CD8-positive, alpha-beta T cell (primary cell): ENCODE measurements at places on chromosomes 7 and 10. TPM values are rescaled to one million over a fixed set of nuclear protein-coding genes. Genes with fewer than 3 reads are reported as not detected.

- DNase-seq = no peak
Measured at GRCh38 chr7:112110651-112111050, 95.5 kb downstream of the DOCK4 start.

DNA sequence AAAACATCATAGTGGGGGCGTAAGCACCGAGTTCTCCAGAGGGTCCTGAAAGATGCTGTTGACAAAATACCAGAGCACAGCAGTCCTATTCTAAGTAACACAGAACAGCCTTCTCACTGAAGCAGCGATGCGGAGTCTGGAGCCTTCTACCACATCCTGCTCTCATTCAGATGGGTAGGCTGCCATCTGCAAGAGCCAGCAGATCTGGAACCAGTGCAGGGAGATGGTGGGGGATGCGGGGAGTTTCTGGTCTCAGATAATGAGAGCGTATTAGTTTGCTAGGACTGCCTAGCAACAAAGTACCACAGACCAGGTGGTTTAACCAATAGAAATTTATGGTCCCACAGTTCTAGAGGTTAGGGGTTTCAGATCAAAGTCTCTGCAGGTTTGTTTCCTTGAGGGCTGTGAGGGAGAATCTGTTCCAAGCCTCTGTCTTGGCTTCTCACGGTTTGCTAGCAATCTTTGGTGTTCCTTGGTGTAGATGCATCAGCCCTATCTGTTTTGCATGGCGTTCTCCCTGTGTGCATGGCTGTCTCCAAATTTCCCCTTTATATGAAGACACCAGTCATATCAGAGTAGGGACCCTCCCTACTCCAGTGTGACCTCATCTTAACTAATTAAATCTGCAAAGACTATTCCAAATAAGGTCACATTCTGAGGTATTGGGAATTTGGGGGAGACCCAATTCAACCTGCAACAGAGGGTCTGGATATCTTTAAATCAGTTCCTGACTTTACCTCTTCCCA is 52.0 kb upstream of the STEAP1B start:
- no peak for DNase-seq

Gene IMPDH1
- 20.6 TPM for total RNA-seq

DNA sequence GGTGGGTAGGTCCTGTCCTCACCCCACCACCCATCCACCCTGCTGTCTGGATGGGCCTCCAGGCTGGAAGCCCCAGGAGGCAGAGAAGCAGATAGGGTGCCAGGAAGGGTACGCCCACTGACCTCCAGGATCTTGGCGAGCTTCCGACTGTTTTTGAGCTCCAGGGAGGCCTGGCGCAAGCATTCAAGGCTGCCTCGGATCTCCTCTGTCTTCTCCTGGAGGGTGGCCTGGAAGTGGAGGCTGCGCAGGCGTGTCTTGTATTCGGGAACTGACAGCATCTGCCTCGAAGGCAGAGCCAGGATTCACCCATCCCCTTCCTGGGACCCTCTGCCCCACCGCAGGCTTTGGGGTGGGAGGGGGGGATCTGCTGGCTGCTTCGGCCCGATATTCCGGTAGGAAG is 48.4 kb downstream of the GRID2IP start:
- DNase-seq = no peak

GRCh38 chr10:95850791-95851190 is 57.0 kb upstream of the CC2D2B start:
- DNase-seq = no peak

DNA sequence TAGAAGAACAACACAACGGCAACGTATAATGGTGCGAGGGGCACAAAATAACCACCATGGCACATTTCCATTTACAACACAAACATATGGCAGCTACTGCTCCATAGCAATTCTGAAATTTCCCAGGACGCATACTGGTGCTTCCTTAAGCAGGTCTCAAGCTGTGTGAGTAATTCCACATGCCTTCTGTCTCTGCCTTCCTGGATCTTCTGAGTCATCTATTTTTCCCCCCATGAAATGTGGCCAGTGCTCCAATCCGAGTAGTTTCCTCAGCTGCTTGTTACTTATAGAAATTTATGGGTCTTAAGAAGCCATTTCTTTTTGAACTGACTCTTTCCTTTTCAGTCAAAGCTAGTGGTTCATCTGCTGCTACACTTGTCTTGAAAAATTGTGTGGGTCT is 256.6 kb upstream of the KLF6 start:
- no peak for DNase-seq

Gene RGS10
- 152 TPM for total RNA-seq

- DNase-seq = no peak
Measured at GRCh38 chr7:91431601-91432000, 167.4 kb downstream of the FZD1 start.

- no peak for DNase-seq
Measured at GRCh38 chr7:102468478-102469350, 3.9 kb downstream of the LRWD1 start.

Gene ZNF488
- total RNA-seq = not detected

- DNase-seq = no peak
Measured at GRCh38 chr10:71678057-71678805, 41.3 kb downstream of the C10orf105 start.

DNA sequence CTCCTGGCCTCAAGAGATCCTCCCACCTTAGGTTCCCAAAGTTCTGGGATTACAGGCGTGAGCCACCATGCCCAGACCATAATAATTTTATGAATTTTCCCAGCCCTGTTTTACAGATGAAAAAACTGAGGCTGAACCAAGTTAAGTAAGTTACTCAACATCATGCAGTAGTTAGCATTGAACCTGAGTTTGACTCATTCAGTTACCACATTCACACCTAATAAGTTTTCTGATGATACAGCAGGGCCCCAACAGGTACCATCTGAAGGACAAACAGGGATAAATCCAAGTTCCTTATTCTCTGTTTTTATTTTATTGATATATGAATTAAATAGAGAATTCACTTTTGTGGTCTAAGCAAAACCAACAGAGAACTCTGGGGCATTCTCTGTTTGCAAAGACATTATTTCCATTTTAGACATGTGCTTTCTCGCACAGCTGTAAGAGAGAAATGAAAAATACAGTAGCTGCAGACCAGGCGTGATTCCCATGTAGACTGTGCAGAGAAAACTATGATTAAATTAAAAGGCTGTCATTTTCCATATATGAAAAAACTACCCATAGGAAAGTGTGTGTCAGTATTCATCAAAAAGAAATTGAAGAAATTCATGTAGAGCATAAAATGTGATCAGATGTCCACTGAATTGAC is 26.6 kb downstream of the APBB1IP start:
- DNase-seq = no peak

DNA sequence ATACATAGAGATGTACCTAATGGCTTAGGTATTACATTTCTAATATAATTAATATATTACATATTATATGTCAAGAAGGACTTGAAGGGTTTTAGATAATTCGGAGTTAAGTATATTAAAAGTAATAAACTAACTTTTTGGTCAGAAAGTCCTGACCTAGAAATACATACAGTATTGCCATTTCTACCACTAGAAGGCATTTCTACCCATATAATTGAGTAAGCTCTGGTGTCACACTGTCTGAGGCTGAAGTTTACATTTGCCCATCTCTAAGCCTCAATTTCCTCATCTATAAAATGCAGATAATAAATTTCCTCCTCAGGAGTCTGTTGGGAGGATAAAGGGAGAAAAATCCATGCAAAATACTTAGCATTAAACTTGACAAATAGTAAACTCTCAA is 7.1 kb downstream of the FKBP14 start:
- DNase-seq = no peak

DNA sequence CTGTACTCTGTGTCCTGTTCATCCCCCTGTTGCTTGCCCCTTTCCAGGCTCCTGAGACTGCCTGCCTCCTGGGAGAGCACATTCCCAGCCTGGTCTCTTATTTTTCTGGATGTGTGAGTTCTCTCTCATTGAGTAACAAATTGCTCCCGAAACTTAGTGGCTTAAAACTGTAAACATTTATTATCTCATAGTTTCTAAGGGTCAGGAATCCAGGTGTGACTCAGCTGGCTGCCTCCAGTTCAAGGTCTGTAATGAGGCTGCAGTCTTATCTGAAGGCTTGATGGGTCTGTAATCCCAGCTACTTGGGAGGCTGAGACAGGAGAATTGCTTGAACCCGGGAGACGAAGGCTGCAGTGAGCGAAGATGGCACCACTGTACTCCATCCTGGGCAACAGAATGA is 53.6 kb upstream of the PRR15 start:
- no peak for DNase-seq

Gene JCAD
- not detected for total RNA-seq

- no peak for DNase-seq
Measured at GRCh38 chr10:79081353-79082034, 12.7 kb downstream of the ZMIZ1 start.

Gene ADAP1
- total RNA-seq = 11.5 TPM

Gene GPC2
- 10.5 TPM for total RNA-seq

Gene ELAPOR2
- 5.1 TPM for total RNA-seq

GRCh38 chr7:25739143-25739542 is 412.9 kb upstream of the NFE2L3 start:
- no peak for DNase-seq

DNA sequence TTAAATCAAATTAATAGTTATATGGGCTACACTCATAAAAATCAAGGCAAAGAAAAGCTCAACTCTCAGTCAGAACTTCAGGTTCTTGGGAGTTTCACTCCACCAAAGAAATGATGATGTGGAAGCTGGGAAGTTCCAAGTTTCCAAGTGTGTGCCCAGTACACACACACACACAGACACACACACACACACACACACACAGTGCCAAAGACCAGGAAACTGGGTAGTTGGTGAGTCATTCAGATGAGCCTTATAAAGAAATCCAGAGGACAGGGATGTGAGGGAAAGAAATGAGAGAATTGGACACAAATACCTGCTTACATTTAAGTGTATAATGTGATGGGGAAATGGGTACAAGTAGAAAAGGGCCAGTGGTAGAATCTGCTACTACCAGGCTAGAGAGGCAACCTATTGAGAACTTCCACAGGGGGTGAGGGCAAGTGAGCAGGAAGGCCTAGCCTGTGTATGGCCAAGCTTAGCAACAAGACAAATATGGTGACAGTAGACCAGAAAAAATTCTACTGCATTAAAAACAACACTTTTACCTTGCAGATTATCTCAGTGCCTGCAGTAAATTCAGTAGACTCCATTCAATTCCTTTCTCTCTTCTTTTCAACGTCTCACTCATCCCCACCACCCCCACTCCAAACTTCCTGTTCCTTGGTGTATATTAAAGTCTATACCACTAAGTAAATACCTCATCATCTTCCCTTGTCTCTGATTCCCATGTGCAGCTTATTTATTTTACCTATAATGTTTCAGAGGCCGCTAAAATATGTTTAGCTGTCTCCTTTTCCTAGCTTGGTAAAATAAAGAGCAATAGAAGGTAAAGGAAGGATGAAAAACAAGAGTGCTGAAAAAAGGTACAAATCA is 95.0 kb downstream of the CABCOCO1 start:
- DNase-seq = no peak

DNA sequence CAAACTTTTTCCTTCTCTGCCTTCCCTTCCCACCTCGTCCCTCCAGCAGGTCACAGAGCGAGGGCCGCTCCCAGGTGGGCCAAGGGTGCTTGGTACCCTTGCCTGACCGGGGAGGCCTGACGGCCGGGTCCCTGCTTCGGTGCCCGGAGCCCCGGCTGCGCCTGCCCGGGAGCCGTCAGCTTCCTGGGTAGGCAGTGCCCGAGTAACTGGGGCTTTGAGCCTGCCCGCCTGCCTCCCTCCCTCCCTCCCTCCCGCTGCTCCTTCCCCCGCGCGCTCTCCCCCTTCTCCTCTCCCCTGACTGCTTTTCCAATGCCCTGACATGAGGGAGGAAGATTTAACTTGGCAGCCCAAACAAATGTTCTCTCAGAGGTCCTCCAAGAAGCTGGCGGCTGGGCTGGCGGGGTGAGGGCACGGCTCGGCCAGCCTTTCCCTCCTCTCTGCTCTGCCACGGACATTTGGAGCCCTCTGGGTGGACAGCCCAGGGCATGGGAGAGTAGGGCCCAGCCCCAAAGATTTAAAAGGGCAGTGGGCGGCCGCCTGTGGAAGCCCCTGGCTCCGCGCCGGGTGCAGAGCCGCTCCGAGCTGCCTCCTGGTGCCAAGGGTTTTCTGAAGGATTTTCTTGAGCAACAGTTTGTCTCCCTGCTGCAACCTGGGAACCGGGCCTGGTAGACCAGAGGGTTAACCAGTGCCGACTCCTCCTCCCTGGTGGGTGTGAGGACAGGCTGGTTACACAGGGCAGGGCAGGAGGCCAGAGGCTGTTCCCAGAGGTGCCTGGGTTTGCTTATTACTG is 2.0 kb downstream of the ZMIZ1 start:
- DNase-seq = peak; percentile 18

- no peak for DNase-seq
Measured at GRCh38 chr10:28331841-28332240, 29.0 kb upstream of the MPP7 start.

Gene PON1
- not detected for total RNA-seq

GRCh38 chr7:123789206-123789784 is 40.5 kb upstream of the WASL start:
- DNase-seq = no peak

DNA sequence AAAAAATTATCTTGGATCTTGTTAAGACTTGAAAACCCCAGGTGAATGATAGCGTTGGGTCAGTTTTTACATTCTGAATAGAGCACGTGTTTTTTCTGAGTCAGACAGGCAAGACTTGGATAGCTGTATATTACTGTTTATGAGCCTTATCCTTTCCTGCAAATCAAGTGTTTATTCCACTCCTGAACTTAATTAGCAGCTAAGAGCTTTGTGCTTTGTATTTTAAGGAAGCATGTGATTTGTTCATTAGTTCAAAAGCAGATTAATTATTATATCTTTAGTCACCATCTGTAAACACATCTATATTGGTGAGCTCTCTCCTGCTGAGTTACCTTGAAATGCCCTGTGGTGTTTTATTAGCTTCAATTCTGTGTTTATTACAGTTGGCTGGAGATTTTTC is 98.6 kb upstream of the PRPS1L1 start:
- no peak for DNase-seq

DNA sequence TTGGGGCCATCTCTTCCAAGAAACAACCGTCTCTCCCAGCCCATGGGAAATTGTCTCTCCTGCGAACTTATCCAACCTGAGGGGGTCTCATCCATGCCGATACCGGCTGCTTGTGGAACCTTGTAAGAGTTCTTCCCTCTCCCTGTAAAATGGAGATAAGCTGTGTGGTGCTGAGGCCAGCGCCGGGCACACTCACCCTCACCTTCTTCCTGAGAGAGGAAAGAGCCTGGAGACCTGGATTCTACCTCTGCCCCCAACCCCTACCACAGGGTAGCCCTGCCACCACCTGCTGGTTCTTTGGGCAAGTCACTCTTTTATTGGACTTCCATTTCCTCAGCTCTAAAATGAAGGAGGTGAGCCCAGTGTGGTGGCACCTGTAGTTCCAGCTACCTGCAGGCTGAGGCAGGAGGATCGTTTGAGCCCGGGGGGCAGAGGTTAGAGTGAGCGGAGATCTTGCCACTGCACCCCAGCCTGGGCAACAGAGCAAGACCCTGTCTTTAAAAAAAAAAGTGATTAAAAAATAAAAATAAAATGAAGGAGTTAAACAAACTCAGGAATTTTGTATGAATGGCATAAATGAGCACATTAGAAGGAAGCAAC is 38.4 kb upstream of the PSAP start:
- DNase-seq = no peak

GRCh38 chr7:3957472-3958108 is 656.5 kb downstream of the SDK1 start:
- DNase-seq = no peak

Gene TAS2R3
- total RNA-seq = not detected
